ENCODE measurements at places on chromosomes 13 and 19.

- no peak for DNase-seq
These were observed 459.2 kb downstream of the FGF14 start for GRCh38 chr13:101942535-101943157.

GRCh38 chr13:112443191-112443994 is 67.2 kb downstream of the SPACA7 start:
- DNase-seq = no peak

DNA sequence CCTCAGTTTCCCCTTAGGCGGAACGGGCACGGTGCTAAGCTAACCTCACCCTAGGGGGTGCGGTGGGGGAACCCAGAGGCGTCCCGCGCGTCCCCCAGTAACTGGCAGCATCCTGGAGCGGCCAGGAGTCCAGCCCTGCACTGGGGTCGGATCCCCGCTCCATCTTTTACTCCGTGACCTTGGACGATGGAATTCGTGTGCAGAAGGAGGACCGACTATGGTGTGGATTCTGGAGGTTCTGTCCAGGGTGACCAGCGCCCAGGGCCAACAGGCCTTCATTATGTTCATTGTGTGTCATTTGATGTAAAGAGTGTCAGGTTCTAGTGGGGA is 630 bp downstream of the SPPL2B start:
- DNase-seq = no peak

- DNase-seq = no peak
These were observed 12.5 kb downstream of the AP2S1 start for GRCh38 chr19:46838160-46838559.

- no peak for DNase-seq
These were observed 8.6 kb upstream of the MKNK2 start for GRCh38 chr19:2059422-2060201.

DNA sequence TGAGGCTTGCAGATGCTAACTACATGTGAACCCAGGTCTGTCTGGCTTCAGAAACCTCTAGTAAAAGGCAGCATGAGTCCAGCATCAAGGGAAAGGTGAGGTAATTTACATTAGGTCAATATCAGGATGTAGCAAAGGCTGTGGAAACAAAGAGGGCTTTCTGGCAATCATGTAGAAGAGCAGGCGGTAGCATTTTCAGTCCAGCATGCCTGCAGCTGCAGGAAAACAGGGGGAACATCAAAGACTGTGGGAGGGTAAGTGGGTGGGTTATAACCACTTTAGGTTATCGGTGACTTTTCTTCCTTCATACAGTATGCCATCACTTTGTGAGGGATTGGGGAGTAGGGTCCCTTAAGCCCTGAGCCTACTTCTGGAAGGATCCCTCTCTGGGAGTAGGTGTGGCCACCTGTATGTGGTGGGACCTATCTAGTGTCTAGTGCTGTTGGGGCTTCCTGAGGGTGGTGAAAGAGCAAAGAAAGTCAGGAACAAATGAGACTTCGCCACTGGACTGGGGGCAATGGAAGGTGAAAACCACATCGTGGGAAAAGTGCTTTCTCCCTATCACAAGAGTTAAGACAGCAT is 10.8 kb downstream of the SUGP2 start:
- no peak for DNase-seq

DNA sequence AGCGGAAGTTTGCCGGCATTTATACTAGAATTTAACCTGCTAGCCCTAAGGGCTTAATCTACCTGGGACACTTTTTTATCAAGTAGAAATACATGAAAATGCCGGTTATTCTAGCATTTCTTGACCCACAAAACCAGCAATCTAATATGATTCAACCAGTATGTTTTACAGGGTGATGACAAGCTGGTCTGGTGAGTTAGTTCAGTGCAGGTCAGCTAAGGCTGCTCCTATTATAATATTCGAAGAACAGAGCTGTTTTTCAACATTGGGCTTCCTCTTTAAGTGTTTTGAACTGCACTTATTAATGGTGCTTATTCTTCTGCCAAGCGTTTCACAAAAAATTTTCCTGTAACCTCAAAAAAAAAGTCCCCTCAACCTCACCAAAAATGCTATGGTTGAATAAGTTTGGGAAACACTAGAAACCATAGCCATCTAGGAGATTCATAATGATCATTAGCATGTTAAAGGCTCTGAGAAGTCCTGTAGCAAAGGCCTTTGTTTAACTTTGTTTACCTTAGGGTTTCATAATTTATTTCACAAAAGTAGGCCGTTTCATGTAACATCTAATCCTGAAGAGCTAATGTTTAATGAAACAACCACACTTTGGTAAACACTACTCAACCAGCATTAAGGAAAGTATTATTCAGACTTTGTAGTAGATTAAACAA is 526.6 kb downstream of the KLF12 start:
- DNase-seq = no peak

DNA sequence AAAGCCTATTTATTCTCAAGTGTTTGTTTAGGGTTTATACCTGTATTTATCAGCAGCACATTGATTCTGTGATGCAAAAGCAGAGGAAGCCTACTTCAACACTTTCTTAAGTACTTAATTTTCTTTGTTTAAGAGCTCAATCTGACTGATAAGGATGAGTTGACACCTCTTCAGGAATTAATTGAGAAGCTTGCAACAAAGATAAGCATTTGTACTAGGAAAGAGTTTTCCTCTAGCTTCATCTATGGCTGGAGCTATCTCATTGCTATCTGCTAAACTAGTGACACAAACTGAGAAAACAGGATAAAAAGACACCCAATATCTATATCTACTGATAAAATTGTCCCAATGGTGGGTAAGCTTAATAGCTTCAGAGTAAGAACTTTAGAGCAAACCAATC is 170.1 kb upstream of the SLITRK6 start:
- DNase-seq = no peak

DNA sequence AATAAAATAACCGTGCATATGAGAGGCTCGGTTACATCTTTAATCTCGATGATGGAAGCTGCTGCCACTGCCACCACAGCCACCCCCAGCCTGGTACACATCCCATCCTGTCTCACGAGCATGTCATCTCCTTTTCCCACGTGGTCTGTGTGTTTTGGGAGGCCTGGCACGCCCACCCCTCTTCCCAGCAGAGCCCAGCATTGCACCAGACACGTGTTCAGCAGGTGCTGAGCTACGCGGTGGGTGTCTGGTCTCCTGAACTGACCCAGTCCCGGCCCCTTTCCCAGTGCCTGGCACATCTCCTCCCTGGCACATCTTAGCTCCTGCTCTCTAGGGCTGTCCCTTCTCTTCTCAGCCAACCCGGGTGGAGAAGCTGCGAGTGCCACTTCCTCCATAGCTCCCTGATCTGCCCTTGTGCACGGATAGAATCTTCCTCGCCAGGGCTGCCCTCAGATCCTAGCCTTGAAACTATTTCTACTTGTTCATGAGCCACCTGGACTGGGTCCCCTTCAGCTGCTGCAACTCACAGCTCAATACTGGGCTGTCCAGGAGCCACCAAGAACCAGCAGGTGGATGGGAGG is 36.8 kb upstream of the ZNF536 start:
- DNase-seq = no peak

DNA sequence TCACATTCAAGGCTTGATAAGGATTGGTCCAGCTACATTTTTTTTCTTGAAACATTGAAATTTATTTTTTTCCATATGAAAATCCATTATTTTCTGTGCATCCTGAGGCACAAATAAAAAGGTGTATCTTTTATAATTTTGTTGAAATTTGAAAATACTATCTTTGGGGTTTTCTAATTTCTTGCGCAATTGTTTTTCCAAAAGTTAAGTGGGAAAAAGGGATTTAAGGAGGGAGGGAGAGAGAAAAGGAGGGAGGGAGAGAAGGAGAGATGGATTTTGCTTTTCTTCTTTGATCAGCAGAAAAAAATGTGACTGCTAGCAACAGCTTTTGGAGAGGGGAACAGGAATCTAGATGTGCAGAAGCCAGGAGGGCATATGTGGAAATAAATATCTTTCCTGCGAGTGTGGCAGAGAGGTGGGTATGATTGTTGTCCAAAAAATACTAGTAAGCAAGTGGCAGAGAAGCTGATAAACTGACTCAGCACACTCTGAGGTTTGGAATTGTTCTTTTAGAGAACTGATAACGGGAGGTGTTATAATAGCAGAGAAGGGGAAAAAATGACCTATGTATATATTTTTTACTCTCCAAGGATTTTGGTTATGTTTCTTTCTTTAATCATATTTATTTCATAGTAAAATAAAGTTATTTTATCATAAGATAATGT is 61.2 kb upstream of the EDNRB start:
- DNase-seq = no peak

DNA sequence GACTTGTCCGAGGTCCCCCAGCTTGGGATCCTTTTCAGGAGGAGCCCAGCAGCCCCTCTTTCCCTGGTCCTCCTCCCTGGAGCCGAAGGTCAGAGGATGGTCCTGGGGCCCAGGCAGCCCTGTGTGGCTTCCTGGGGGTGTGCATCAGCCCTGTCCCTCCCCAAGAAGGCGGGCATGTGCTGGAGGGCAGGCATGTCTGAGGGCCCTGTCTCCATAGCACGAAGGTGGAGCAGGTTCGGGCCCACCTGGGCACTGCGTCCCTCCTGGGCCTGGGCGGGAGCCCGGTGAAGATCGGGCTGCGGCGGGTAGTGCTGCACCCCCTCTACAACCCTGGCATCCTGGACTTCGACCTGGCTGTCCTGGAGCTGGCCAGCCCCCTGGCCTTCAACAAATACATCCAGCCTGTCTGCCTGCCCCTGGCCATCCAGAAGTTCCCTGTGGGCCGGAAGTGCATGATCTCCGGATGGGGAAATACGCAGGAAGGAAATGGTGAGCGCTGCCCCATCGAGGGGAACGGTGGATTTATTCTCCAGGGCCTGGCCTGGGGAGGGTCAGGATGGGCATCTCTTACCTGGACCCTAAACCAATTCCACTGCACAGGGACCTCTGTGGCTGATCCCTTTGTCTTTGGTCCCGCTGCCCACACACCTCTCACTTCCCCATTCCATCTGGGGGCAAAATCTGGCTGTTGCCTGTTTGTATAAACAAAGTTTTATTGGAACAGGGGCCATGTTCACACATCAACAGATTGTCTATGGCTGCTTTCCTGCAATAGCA is 10.9 kb downstream of the TIMM13 start:
- no peak for DNase-seq

GRCh38 chr19:2594319-2594718 is 108.2 kb downstream of the GNG7 start:
- DNase-seq = no peak

- DNase-seq = no peak
These were observed 169.7 kb downstream of the KLF5 start for GRCh38 chr13:73228546-73228945.

GRCh38 chr13:27808851-27809550 is 16.7 kb downstream of the GSX1 start:
- no peak for DNase-seq

DNA sequence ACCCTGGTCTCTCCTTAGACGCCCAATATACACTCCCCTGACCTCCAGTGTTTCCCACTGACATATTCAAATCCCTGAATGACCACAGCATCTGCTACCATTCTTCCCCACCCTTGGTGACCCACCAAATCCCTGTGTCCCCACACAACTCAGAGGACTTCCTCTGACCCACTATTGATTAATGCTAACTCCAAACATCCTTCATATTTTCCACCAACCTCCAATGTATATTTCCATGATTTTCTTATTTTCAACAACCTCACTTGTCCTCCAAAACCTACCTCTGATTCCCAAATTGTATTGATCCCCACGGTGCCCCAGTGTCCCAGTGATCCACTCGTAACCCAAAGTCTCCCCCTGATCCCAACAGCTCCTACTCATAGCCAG is 526 bp upstream of the DMWD start:
- no peak for DNase-seq

GRCh38 chr13:99992949-99993351 is 11.4 kb downstream of the ZIC2 start:
- DNase-seq = no peak

DNA sequence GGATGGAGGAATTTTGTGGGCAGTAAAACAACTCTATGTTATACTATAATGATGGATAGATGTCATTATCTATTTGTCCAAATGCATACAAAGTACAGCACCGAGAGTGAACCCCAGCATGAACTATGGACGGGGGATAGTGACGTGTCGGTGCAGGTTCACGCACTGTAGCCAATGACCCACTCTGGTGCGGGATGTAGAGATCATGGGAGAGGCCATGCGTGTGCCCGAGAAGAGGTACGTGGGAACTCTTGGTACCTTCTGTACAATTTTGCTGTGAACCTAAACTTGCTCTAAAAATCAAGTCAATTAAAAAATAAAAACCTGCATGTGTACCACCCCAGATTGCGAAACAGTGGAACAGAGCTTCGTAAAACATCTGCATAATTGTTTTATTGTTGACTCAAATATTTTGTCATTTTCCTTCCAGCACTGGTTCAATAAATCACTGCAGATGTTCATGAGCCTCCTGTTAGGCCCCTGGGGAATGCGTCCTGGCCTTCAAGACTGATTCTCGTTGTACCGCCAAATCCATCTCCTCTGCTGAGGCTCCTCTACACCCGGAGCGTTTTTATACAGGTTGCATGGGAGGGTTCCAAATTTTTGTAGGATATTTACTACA is 30.9 kb downstream of the COL4A1 start:
- DNase-seq = no peak

- no peak for DNase-seq
These were observed 23.6 kb upstream of the TTYH1 start for GRCh38 chr19:54391589-54392061.
